ENCODE measurements at places on chromosomes 2 and 18.

DNA sequence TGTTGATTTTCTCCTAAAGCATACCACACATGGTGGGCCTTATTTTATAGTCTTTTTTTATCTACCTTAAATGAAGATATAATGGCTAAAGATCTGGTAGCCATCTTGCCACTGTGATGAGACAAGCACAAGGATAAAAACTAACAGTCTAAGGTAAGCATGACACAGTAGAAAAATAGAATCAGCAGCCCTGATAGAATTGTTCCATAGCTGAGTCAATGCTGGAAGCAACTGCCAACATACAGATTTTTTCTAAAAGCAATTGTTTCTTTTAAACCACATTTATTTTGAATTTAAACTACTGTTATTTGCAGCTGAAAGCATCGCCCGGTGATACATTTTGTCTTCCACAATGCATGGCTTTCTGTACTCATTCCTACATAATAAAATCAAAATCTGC, 1091.5 kb upstream of the CHAC2 start:
- no peak for DNase-seq

DNA sequence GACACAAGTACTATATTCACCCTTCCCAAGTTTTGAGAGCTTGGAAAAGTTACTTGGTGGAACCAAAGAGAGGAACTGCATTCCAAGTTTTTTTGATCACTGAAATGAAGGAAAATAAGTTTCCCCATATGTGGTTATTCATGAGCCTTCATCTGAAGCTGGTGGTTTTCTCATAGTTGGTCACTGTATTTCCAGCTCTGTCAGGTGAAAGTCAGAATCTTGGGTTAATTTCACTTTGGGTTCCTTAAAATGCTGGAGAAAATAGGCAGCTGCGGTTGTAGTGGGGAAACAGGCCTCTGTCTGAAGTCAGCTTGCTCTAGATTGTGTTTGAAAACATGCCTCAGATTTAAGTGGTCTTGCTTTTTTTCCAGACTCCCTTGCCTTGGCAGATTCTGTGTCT, 200.5 kb downstream of the HRH4 start:
- DNase-seq, result no peak

GRCh38 chr2:30971231-30972025, 164.2 kb upstream of the CAPN13 start:
- no peak for DNase-seq

DNA sequence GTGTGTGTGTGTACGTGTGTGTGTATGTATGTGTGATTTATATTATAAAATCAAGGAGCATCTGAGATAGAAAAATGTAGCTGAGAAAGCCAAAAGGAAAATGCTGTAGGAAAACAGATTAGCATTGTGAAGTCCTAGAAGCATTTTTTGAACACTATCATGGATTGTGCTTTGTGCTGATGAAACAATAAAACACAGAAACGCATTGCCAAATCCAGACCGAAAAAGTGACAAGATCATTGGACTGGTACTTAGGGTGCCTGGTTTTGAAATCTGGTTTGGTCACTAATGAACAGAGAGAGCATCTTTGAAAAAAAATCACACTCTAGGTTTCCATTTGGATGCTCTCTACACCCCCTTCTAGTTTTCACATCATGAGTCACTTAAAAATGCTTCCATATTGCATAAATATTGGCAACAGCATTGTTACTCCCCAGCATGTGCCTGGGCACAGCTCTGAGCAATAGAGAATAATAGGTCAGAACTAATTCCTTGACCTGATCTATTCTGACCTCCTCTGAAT, 214.6 kb upstream of the LRRTM1 start:
- no peak for DNase-seq

GRCh38 chr2:54012538-54013141, 41.8 kb upstream of the PSME4 start:
- DNase-seq, result no peak

GRCh38 chr18:79525556-79526467, 130.1 kb downstream of the NFATC1 start:
- DNase-seq, result no peak

DNA sequence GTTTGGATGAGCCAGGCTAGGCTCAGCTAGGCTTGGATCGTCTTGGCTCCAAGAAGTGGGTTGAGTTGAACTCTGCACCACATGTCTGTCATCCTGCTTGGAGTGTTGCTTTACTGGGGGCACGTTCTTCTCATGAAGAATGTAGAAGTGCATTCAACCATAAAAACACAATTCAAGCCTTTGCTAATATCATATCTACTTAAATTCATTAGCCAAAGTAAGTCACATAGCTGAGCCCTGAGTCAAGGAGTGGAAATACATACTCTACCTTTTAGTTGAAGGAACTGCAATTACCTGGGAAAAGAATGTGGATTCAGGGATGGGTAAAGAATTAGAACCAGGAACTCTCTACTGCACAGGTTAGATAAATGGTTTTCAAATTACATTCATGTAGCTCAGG, 360.4 kb upstream of the KCNH7 start:
- peak; percentile 19 for DNase-seq

GRCh38 chr18:61572871-61573270, 239.6 kb downstream of the CDH20 start:
- no peak for DNase-seq

GRCh38 chr2:135664623-135665068, 77.0 kb upstream of the UBXN4 start:
- no peak for DNase-seq

DNA sequence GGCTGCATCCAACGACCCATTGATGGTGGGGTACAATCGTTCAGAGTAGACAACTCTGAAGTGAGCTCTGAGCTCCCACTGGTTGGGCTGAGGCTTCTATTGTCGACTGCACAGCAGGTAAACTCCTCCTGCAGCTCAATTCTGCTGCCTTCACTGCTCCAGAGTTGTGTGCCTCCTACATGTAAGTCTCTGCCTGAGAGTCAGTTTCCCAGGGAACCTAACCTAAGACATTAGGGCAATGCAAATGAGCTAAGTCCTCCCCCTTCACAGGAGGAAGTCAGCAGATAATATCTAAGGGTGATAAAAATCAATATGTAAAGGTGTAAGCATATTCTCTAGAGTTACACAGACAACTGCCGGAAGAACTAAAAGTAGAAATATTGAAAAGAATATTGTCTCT, 22.5 kb upstream of the ACYP2 start:
- no peak for DNase-seq

Data from D341Med (cell line).